Left renal pelvis (tissue), 4 donors: ENCODE measurements at places on chromosomes 7 and 10.

DNA sequence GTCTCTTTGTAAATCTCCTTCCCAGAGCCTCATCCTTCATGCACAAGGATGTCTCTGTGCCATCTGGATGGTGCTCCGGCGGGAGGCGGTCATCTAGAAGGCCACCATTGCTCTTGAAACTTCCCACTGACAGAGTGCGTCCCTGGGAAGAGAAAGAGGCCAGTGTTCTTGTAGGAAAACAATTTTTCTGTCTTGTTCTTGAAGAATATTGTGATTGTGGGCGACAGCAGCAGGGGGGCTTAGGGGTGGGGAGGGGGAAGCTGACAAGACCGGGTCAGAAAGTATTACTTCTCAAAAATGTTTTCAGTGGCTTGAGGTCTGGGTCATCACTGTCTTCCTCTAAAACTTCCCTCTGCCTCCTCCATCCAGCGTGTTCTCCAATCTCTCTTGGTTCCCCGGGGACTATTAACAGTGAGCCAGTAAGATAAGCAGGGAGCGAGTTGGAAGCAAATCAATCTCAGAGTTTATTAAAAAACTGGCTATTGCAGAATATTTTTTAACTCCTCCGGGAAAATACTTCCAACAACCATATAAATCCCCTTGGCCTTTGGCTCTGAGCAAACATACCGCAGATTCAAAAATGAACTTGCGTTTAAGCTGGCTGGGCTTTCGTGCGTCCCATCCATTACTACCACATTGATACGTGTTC, 597.8 kb upstream of the MGMT start:
- DNase-seq, result no peak

DNA sequence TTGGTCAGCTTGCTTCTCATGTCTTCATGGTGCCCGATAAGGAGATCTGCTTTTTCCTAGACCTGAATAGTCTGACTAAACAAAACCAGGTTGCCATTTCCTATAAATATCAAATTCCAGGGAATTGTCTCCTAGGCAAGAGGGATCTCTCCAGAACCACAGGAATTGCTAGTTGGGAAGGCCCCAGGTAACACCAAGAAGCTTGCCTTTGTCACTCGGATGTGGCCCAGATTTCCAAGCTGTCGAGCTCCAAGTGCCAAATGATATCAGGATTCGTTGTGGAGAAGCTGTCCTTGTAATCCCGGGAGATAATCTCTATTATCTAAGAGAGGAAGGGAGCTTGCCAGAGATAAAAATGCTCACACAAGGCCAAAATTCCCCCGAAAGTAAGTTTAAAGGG, 1288.5 kb upstream of the AUTS2 start:
- DNase-seq, result no peak

DNA sequence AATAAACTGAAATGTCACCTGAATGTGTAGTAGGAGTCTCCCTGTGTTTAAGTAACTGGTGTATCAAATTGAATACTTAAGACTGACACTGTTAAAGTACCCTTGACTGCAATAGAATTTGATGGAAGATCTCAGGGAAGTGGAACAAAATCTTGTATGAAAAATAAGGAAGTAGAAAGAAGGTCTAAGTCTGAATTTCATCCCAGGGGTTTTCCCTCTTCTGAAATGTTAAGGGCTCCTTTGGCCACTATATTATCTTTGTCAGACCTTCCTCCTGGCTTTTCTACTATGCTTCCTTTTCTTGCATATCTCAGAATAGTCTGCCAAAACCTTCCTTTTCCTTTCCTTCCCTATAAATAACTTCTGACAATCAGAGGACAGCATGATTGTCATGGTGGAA, 59.6 kb downstream of the BLNK start:
- DNase-seq, result no peak

DNA sequence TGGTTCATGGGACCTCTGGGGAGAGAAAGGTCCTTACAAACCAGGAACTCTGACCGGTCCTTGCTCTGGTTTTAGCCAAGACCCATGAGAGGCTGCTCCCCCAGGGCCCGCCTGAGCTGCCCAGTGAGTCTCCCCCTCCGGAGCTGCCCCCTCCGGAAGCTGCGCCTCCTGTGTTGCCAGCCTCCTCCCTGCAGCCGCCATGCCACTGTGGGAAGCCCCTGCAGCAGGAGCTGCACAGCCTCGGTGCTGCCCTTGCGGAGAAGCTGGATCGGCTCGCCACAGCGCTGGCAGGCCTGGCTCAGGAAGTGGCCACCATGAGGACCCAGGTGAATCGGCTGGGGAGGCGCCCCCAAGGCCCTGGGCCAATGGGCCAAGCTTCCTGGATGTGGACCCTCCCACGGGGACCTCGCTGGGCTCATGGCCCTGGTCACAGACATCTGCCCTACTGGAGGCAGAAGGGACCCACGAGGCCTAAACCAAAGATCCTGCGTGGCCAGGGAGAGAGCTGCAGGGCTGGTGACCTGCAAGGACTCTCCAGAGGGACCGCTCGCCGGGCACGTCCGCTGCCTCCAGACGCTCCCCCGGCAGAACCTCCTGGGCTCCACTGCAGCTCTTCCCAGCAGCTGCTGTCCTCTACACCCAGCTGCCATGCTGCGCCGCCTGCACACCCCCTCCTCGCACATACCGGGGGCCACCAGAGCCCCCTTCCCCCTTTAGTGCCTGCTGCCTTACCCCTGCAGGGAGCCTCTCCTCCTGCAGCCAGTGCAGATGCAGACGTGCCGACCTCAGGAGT, 40.1 kb downstream of the ZNF467 start:
- DNase-seq, result no peak

GRCh38 chr10:23657677-23658076, 218.8 kb downstream of the OTUD1 start:
- DNase-seq, result no peak

DNA sequence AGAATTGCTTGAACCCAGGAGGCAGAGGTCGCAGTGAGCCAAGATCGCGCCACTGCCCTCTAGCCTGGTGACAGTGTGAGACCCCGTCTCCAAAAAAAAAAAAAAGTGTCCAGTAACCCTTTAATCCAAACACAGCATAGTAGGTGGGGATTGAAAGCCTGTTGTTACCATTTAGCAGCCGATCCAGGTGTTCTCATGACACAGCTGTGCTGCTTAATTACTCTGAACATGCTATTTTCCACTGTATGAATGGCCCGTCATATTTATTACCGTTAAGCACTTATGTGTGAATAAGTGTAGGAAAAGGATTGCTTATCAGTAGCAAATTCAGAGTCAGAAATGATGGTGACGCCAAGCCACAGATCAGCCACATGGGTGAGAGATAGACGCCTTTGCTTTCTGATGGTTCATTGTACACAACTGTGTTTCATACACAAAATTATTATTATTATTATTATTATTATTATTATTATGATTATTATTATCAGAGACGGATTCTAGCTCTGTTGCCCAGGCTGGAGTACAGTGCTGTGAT, 11.6 kb upstream of the ORAI2 start:
- DNase-seq, result no peak

DNA sequence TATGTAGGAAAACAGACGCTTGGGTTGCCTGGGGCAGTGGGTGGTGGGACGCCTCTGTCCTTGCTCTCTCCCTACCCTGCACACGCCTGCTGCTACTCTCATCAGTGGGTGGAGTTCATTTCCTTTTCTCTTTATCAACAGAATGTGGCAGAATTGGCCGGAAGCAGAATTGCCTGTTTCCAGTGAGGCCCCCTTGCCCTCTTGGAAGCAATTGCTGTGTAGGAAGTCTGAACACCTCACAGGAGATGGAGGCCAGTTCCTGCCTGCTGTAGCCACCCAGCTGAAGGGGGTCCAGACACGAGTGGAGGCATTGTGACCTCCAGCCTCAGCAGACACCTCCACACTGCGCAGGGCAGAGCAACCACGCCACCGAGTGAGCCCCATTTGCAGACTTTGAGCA, 331.6 kb upstream of the ZNF32 start:
- no peak for DNase-seq

GRCh38 chr7:150962553-150963399, 15.3 kb downstream of the KCNH2 start:
- DNase-seq, result no peak

DNA sequence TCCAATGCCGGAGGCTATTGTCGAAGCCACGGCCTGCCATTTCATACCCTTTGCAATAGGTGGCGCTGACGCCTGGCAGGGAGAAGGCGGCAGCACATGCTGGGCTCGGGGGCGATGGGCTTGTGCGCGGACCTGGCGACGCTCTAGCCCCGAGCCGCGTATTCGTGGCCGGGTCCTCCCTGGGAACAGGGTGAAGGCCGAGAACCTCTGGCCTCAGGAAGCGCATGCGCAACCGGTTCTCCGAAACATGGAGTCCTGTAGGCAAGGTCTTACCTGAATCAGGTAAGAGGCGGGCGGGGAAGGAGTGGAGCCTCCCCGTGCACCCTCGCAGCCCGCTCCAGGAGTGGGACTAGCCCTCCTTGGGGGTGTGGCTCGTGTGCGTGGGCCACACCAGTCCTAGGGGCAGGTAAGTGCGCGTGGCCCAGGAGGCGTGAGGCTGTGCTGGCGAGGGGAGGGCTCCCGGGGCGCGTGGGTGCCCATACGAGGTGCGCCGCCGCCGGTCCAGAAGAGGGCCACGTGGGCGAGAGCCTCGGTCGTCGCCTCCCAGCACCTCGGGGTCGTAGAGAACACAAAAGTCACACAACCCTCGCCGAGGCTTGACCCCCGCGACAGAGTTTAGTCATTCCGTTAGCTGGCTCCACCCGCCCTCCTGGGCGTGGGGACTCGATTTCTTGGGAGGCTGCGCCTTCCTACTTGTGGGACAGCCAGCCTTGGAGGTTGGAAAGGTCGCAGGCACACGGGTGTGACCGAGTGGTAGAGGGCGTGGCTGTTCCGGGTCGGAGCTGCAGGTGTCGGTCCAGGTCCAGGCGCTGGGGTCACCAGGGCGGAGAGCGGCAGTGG, 5.6 kb upstream of the MEST start:
- DNase-seq, result no peak

- no peak for DNase-seq
Measured at GRCh38 chr7:2645274-2645868, 13.6 kb downstream of the TTYH3 start.

DNA sequence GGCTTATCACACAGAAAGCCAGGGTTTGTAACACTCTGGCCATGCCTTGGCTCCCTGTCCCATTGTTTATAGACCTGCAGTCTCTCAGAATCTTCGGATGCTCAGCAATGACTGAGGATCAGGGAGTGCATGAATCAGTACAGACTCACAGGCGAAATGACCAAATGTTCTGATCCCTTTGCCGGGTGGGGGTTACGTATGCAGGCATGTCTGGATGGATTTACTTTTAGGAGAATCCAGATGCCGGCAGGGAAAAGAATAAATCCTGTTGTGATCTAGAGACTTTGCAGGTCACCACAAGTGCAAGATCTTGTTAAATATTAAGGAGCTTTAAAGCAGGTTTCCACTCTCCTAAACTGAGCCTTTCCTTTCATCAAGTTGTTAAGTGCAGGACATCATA, 149.5 kb downstream of the SFMBT2 start:
- DNase-seq, result no peak

DNA sequence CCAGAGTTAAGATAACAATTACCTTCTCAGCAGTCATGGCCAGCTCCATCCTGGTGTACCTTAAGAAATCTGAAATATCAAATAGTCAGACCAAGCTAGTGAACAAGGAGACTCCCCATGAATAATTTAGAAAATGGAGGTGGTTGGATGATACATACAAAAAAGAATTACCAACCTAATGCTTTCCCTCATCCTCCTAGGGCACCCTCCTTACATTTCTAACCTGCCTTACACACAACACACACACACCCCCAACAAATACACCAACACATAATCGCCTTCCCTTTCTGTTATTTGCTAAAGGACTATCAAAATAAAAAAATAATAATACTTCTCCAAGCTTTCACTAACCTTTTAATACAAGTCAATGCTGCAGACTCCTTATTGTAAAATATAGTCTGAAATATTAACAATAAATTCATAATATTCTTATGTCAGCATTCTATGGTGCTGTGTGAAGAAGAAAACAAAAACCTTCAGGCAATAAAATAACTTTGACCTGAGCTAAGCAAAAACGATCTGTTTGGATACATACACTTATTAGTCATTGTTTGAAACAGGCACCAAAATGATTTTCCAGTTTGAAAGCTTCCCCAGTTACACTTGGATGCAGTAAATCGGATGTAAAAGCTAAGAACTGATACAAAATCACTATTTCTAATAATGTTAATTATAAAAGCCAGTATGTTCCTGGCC, 3.4 kb downstream of the TWIST1 start:
- no peak for DNase-seq

DNA sequence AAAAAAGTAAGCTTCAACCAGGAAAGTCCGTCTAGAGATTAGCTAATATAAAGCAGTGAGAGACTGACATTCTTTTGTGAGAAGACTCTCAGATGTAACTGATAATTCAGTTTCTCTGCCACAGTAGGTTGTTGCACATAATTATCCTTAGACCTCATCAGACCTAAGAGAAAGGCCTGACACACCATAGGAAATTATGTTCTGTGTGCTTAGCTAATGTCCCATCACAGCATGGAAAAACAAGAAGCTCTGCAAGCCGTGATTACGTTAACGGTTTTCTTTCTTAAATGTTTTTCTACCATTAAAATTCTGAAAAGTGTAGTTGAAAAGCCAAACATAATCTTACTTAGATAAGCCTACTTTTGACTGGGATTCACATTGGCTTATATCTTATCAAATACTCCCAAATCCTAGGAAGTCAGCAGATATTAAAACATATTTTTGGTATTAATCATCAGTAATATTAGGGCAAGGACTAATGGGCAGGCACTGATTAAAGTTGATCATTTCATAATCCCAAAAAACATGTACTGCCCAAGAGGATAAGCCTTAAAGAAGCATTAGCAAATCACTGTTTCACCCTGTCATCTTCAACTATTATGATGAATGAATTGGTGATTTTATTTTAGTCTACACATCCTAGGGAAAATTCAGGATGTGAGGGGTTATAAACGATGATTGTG, 5.2 kb downstream of the CSTF2T start:
- DNase-seq, result no peak

DNA sequence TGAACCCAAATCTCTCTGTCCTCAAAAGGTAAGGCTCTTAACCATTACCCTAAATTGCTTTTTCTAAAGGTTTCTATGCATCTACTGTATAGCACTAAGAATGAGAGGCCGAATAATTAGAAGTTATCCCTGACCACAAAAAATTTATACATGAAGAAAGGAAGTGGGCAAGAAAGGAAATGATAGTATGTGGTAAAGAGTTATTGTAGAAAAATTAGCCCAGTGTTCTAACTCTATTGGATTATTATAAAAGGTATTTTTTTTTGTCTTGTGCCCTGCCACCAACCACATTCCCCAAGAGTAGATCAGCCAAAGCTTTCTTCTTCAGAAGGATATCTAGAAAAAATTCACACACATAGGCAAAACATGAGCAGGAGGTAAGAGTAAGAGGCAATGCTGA, 45.4 kb downstream of the DKK1 start:
- no peak for DNase-seq
